ENCODE measurements at places on chromosomes 3 and 15.

GRCh38 chr3:18446149-18446825 is 21.1 kb upstream of the SATB1 start:
- DNase-seq, result no peak

- DNase-seq, result no peak
These were observed 25.8 kb downstream of the SRGAP3 start for GRCh38 chr3:9223672-9224071.

DNA sequence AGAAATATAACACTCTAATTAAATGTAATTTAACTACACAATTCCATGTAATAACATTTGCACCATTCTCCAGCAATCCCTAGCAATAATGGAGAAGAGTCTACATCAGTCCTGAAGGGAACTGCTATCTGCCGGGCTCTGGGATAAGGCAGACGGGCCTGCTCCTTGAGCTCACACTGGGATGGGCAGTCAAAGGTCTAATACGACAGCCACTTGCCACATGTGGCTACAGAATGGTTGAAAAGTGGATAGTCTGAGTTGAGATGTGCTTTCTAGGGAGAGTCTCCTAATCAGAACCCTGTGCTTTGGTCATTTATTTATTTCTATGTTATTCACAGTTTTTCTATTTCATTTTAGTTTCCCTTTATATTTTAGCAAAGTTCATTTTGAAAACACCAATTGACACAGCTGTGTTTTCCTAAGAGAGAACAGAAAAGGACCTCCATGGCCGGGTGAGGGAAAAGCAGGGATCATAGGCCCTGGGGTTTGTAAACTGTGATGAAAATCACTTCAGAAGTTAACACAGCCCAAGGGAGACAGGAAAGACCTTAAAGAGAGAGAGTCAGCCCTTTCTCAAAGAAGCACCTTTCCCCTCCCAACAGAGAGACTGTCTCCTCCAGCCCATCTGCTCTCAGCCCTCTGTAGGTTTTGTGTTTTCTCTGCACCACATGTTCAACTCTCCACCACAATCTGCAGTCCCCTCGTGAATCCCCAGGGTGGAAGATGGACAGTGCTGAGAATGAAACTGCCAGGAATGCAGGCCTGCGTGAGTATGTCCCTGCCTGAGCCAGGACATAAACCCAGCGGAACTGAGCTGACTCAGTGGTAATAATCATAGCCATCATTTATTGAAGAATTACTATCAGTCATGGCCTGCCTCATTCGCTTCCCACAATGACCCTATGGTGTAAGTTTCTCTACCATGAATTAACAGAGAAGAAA is 11.6 kb downstream of the FSIP1 start:
- DNase-seq, result no peak

- no peak for DNase-seq
These were observed 43.0 kb upstream of the SLC41A3 start for GRCh38 chr3:126126811-126127431.

DNA sequence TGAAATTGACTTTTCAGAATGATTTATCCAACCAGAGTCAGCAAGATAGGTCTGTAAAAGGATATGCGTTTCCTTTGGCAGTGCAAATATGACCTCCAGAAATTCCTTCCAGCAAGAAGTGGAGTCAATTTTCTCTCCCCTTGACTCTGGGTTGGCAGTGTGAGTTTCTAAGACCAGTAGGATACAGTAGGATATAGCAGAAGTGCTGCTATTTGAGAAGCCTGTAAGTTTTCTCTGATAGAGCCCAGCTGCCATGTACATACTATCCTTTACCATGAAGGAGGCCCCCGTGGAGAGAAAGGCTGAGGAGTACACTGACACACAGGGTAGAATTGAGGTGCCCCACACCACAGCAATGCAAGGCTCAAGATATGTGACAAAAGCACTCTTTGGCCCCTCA is 409.1 kb upstream of the PDZRN3 start:
- DNase-seq, result no peak

DNA sequence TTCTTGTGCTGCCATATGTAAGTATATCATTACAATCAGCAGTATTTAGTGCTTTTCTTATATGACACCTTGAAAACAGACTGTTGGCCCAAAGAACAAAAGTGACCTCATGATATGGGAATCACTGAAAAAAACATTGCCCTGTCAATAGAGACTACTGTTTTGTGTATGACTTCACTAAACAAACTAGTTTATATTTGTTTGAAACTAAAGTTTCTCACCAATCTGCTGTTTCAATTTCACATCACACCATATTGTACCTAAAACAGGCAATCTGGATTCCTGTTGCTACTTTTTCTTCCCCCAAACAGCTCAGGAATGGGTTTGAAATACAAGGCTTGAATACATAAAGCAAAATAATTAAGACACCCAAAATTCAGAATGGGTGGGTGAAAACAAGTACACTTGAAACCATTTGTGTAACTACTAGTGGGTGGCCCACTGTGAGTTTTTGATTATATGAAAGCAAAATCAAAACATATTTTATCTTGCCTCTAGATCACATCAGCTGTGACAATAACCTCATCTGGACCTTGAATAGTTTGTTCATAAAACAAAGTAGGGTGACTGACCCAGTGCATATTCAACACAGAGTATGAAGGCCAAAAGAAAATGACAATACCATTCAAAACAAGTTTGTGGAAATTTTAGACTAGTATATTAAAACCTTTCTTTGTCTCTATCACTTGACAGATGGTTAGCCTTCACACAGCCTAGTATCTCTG is 5.9 kb downstream of the ZBTB20 start:
- no peak for DNase-seq

DNA sequence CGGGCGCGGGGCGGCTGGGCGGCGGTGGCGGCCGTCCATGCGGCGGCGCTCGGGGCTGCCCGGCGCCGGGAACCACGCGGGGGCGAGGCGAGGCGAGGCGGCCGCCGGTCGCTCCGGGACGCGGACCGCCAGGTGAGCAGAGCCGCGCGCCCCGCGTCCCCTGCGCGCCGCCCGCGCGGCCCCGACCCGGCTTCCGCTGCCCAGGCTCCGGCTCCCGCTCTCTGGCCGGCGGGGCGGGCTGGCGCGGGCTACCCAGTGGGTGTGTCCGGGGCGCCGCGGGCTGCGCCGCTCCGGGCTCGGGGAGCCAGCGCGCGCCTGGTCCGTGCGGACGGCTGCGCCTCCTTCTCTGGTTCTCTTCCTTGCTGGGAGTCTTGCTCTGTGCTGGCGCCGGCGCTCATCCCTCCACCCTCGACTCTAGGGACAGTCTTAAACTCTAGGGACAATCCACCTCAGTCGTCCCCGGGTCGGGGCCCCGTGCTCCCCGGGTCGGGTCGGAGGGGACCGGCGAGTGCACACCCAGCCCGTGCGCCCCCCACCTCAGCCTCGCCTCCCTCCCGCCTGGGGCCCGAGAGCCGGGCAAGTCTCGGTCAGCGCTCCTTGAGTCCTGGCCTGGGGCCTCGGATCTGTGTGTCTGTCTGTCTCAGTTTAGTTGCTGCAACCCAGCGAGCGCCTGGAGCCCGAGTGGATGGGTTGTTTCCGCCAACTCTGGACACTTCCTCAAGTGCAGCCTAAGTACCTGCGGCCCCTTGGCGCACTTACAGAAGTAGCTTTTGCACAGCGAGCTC is 488 bp downstream of the THSD4 start:
- no peak for DNase-seq

- DNase-seq, result no peak
These were observed 1.7 kb downstream of the PPCDC start for GRCh38 chr15:75025107-75025506.

DNA sequence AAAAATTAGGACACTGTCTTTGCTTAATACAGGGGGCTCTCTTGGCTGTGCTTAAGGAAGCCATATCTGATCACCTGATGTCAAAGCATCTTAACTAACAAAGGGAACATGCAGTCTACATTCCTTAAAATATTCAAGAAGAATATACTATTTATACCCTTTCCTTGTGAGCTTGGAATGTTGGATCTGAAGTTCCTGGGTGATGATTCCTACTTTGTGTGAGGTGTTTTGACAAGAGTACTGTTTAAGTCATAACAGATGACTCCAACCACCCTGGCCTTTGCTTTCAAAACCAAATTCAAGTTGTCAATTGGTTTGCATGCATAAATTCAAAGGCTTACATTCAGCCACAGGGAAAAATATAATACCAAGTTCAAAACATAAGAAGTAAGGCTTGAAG is 862.7 kb upstream of the SEMA6D start:
- no peak for DNase-seq

DNA sequence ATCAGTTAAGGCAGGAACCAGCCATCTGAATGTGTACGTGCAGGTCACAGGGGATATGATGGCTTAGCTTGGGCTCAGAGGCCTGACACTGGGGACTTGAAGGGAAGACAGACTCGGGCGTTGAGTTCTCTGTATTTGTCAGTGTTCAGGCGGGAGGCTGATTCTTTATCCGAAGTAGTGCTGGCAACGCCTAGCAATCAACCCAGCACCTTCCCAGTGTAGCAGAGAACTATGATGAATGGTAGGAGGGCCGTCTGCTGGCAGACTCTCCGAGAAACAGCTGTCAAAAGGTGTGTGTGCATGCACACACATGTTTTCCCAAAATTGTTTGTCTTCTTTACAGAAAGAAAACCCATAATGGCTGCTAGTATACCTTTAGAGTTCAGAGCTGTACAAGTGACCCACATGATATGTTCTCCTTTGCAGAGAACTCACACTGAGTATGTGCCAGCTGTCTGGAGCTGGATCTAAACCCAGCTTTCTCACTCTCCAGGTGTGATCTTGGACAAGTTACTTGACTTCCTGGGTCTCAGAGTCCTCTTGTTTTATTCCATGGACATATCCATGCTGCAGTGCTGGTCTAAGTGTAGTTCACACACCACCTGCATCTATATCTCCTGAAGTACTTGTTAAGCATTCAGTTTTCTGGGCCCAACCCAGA is 74.5 kb upstream of the LARS2 start:
- DNase-seq, result no peak

DNA sequence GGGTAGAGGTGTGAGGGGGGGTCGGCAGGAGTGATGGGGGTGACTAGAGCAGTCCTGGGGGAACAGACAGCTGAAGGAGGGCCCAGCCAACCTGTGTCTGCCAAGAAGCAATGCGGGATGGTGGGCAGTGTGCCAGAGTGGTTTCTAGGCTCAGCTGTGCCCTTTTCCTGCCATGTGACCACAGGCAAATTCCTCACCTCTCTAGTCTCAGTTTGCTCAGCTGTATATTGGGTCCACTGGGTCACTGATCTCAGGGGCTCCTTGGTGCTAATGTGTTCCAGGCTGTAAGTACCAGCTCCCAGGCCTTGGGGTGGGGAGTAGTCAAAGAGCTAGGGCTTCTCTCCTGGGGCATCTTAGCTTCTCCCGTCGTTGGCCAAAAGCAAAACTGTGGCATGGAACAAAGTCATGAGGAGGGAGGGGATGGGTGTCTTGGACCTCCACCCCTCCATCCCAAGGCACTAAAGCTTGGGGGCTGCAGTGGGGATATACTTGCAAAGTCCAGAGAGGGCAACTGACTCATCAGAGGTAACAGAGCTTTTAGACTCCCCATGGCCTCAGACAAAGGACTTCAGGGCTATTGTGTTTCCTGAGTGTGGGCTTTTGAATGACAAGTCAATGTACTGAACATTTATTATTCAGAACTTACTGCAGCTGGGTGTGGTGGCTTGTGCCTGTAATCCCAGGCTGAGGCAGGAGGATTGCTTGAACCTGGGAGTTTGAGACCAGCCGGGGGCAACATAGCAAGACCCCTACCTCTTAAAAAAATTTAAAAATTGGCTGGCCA is 20.9 kb downstream of the SMAD6 start:
- DNase-seq, result no peak

GRCh38 chr3:128845119-128845777 is 34.2 kb upstream of the ACAD9 start:
- DNase-seq, result no peak

DNA sequence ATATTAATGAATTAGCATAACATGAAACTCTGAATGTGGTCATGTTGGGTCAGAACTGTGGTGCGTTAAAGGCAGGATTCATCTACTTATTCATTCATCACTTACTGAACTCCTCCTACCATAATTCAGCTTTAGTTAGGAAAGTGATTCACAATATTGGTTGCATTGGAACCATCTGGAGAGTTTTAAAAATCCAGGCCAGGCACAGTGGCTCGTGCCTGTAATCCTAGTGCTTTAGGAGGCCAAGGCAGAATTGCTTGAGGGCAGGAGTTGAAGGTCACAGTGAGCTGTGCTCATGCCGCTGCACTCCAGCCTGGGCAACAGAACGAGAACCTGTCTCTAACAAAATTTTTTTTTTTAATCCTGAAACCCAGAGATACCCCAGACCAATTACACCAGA is 44.2 kb upstream of the ATG7 start:
- no peak for DNase-seq

GRCh38 chr15:70060993-70061305 is 36.8 kb downstream of the TLE3 start:
- no peak for DNase-seq

GRCh38 chr15:66135664-66136063 is 117.9 kb downstream of the MEGF11 start:
- no peak for DNase-seq

DNA sequence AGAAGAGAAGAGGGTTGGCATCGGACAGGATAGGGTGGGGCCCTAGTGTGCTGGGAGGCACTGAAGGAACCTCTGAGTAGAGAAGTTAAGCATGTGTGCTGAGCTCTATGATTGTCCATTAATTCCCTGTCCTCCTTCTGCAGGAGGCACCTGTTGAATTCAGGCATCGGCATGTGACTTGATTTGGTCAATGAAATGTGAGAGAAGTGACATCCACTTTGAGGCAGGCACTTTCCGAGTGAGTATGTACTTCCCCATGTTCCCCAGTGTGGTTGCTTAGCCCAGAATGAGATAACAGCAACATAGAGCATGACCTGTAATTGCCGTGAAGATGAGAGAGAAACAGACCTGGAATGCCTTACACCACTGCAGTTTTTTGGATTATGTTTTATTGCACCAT is 224.8 kb downstream of the RPLP1 start:
- no peak for DNase-seq

DNA sequence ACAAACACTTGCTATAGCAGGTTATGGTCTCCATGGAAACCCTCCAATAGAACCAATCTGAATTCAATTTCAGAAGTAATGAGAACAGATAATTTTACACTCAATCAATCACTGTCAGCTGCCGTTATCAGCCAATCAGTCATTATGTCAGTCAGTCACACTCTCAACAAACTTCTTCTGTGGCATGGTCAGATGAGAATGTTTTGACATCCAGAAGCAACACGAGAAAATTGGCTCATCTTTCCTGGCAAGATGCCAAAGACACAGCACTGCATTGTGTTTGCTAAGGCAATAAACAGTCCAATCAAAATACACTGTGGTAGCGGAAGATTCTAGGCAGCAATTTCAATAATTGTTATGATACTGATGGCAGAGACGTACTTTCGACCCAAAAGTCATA is 190.7 kb downstream of the RORA start:
- no peak for DNase-seq

DNA sequence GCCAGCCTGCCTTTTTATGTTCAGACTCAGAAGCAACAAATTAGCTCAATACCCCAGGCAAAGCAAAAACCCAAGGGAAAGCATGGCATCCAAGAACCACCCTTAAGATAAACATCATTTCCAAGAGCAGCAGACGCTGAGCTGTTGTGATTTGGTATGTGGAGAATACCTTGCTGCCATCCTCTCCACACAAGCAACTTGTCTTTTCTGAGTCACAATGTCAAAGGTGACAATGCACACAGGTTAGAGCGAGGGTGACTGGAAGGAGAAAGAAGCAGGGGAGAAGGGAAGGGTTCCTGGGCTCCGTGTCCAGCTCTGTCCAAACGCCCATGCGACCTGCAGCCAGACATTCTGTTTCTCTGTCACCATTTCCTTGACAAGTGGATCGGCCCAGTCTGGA is 6.0 kb downstream of the PCSK6 start:
- DNase-seq, result no peak
